ENCODE measurements at places on chromosomes 2 and 18.

- no peak for DNase-seq
Measured at GRCh38 chr2:72211350-72211749, 63.7 kb upstream of the CYP26B1 start.

GRCh38 chr2:53949457-53949856 is 21.3 kb downstream of the PSME4 start:
- no peak for DNase-seq

DNA sequence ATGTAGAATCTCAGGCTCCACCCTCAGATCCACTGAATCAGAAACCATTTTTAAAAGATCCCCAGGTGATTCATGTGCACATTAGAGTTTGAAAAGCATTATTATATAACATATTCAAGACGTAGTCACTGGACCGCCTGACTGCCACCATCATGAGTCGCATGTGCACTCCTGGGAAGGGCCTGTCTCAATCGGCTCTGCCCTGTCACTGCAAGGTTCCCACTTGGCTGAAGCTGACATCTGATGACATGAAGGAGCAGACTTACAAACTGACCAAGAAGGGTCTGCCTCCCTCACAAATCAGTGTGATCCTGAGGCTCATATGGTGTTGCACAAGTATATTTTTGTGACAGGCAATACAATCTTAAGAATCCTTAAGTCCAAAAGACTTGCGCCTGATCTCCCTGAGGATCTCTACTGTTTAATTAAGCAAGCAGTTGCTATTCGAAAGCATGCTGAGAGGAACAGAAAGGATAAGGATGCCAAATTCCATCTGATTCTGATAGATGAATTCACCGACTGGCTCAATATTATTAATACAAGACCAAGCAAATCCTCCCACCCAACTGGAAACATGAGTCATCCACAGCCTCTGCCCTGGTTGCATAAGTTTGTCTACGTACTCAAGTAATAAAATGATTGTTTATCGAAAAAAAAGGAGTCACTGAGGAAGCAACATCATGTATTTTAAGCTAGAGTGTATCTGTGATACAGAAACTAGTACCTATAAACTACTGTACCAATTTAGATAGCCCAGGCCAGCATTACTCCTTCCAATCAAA is 26.2 kb downstream of the ATAD2B start:
- DNase-seq = no peak

DNA sequence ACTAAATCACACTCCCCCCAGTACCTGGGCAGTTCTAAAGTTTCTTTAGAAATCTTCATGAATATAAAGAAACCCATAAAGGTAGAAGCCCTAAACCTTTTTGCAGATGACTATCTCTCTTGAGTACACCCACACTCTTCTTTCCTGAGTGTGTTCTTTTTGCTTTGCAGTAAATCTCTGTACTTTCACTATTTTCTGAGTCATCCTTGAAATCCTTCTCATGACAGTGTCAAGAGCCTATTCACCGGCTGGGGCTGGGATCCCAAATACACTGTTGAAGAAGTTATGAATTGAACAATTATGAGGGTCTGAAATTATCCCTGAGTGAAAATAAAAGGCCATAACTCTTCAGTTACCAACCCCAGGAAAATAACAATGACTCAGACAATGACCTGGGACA is 133.9 kb upstream of the CCDC195 start:
- no peak for DNase-seq

GRCh38 chr2:20422402-20423271 is 24.2 kb upstream of the RHOB start:
- no peak for DNase-seq

DNA sequence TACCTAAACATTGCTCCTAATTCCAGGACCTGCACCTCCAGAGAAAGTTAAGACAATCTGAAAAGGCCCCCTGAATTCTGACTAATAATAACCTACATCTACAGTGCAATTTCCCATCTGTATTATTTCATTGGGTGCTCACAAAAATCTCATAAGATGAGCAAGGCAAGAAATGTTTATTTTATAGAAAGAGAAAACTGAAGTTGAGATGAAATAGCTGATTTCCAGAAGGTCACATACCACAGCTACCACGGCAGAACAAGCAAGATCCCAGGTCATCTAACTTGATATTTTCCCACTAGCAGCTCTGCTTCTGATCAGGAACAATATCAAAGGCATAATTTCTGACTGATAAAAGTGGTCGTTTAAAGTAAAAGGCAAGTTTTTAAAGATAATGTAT is 105.8 kb upstream of the COL5A2 start:
- DNase-seq = no peak

DNA sequence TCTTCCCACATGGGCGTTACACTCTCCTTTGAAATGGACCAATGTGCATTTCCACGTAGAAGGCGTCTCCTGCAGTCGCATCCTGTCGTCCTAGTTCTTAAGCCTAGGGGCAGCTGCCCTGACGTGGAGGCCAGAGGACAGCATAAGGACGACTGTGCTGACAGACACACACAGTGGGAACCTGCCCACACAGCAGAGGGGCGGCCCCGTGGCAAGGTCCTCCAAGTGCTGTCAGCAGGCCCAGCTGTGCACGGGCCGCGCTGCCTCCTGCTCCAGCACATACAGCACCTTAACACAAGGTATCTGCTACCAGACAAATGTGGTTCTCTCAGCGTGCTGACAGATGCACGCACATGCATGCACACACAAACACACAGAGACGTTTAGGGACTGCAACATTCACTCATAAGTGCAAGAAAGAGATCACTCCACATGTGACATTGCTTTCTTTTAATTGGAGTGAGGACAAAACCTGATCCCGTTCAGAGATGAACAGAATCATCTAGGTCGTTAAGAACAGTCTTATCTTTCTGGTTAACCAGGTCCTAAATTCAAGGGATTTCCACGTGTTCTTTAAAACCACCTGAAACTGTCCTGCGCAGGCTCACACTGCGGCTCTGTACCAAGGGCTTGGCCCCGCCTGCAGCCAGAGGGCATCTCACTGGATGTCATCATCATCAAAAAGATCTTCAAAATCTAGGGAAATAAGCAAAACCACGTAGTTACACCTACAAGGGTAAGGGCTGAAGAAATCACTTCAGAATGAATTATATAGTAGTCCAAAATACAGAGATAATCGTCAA is 5.5 kb downstream of the COPS9 start:
- DNase-seq = no peak

DNA sequence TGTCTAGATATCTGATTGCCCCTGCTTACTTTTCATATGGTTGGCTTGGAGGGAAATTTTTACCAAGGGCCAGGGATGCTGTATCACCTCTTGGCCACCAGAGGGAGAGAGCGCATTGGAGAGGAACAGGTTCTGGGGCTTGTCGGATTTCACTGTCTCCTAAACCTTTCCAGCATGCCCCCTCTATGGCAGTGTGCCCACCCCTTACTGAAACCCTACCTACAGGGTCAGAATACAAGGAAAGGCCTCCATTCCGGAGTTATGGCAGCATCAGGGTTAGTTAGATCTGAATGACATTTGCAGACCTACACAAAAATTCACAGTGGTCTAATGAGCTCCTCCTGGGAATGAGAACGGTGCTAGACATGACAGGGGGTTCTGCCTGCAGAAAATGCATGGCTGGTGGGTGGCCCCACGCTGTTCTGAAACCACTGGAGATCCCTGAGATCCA is 5.8 kb downstream of the SLC14A2 start:
- DNase-seq = peak; percentile 24

- DNase-seq = no peak
Measured at GRCh38 chr2:191499874-191500565, 177.9 kb upstream of the NABP1 start.

Measured in activated CD8-positive, alpha-beta memory T cell treated with anti-CD3 and anti-CD28 coated beads, Interleukin-2, amount 50 U/mL, for 4 hours (primary cell).